ENCODE measurements at places on chromosomes 1 and 21.

GRCh38 chr1:109639063-109639840 lies 16.6 kb upstream of the GSTM4 start:
- DNase-seq: no peak

GRCh38 chr1:39919545-39919944 lies 17.8 kb upstream of the MYCL start:
- DNase-seq: no peak

GRCh38 chr1:32623775-32624174 lies 26.6 kb downstream of the ZBTB8OS start:
- DNase-seq: no peak

- no peak for DNase-seq
Measured at GRCh38 chr1:9861360-9861759, 37.6 kb upstream of the CLSTN1 start.

- DNase-seq: no peak
Measured at GRCh38 chr1:147218606-147219005, 6.5 kb downstream of the FMO5 start.

DNA sequence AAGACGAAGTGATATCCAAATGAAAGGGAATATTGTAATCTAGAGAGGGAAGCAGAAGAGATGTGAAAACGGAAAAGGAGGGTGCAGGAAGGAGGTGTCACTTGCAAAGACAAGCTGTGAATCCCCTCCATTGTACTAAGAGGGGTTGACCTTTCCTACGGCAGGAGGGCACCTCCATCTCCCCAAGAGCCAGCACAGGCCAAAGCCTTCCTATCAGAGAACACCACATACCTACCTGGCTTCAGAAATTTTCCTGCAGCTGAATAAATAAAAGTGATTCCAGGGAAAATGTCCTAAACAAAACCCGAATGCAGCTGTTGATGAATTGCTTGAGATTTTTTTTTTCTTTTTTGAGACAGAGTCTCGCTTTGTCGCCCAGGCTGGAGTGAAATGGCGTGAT lies 14.3 kb downstream of the KANK4 start:
- no peak for DNase-seq

DNA sequence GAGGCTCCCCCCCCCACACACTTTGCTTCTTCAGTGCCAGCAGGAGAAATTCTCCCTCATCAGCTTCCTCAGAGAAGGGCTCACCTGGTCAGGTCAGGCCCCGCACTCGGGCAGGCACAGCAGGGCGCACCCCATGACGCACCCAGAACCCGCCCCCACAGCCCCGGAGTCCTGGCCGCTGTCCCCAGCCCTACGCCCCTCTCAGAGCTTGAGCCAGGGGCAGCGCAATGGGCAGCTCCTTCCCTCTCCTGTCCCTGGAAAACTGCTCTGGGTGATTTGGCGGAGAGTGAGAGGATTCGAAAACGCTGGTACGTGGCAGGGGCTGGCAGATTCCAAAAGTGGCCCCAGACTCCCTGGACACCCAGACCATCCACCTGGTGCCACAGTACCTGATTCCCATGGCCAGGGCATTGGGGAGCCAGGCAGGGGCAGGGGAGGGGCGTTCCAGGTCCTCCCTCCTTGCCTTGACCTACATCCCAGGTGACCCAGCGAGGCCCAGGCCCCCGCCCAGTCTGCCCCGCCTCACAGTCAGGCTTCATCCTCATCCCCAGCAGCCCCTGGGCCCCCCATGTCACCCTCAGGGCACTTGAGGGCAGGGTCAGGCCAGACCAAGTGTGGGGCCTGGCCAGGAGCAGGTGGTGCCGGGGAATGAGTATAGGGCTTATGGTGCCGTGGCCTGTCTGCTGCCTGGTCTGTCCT lies 23.7 kb downstream of the RRP1 start:
- DNase-seq: no peak

- no peak for DNase-seq
Measured at GRCh38 chr1:226485192-226485591, 63.4 kb upstream of the STUM start.

- no peak for DNase-seq
Measured at GRCh38 chr1:198880397-198880796, 241.6 kb downstream of the PTPRC start.

GRCh38 chr1:80534606-80535360 lies 1266.0 kb upstream of the ADGRL2 start:
- no peak for DNase-seq

- DNase-seq: no peak
Measured at GRCh38 chr21:40819071-40819900, 27.7 kb downstream of the DSCAM start.

GRCh38 chr1:14599800-14600199 lies 1.3 kb downstream of the KAZN start:
- DNase-seq: no peak

DNA sequence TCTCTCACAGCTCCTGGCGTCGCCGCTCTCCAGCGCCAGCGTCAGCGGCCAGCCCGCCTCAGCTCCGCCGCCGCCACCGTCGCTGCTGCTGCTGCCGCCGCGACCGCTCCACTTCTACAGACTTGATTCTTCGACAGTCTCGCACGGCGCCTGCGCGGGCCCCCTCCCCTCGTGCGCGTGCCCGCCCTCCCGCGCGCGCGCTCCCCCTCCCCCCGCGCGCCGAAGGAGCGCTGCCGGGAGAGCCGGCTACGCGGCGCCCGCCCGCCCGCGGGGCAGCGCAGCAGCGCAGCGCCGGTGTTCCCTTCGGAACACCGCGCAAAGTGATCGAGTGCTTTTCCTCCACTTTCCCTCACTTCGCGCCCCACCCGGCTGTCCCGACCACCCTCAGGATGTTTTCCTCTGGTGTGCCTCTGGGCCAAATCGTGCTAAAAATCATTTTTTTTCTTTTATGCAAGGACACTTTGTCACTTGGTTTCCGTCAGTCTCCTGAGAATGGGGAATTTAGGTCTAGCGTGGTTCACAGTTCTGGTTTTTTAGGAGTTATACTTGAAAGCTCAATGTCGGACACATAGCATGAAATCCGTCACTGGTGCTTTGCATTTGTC lies at the start of gene IRF2BP2:
IRF2BP2 (minus strand) TSS at position 118 of the 605 bp plus-strand sequence. CDS start 684 bp downstream, outside the sequence.
- DNase-seq: peak; percentile 78

GRCh38 chr21:33734818-33735217 lies 92.5 kb downstream of the ITSN1 start:
- no peak for DNase-seq

DNA sequence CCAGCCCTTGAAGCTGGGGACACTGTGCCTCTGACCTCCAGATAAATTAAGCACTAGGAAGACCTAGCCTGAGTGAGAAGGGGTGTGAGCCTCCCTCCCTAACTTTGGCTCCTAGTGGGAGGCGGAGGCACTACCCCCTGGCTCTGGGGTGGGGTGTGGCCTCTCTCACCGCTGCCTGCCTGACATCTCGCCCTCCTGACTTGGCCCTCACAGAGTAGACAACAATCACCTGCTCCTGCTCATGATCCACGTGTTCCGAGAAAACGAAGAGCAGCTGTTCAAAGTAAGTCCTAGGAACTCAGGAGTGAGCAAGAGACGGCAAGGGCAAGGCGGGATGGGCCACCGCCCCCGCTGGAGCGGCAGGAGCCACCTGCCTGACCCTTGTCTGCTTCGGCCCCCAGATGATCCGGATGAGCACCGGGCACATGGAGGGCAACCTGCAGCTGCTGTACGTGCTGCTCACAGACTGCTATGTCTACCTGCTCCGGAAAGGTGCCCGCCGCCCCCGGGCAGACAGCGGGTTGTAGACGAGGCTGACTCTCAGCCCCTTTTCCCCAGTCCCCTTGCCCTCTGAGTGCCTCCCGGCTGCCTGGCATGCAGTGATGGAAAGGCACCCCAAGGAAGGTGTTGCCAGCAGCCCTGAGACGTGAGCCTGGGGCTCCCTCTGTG lies 8.1 kb upstream of the SLC25A34 start:
- DNase-seq: no peak

GRCh38 chr1:19206947-19207346 lies 3.1 kb downstream of the UBR4 start:
- DNase-seq: no peak

GRCh38 chr1:8315573-8316475 lies 2.1 kb upstream of the SLC45A1 start:
- DNase-seq: no peak

DNA sequence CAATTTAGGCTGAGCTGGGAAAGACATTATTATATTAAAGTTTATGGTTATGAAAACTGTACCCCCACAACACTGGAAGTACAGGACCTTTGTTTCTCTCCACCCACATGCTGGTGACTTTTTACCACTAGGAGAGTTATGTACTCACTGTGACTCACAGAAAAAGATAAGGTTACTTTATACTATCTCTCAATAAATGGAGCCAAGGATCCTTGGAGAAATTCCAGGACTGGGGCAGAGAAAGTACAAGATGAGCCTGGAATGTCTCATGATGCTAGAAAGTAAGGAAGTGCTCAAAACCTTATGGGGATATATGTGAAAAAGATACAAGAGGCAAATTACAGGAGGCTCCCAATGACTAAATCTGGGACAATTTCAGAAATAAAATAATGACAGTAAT lies 63.9 kb upstream of the C1orf105 start:
- no peak for DNase-seq
